G401 (cell line): ENCODE measurements at places on chromosomes 11 and 22. TPM values are rescaled to one million over a fixed set of nuclear protein-coding genes. Genes with fewer than 3 reads are reported as not detected.

Gene KRTAP5-7
- not detected in 2 replicates for total RNA-seq

- no peak for DNase-seq
Observed at GRCh38 chr22:50560034-50560433, 2.7 kb downstream of the SYCE3 start.

DNA sequence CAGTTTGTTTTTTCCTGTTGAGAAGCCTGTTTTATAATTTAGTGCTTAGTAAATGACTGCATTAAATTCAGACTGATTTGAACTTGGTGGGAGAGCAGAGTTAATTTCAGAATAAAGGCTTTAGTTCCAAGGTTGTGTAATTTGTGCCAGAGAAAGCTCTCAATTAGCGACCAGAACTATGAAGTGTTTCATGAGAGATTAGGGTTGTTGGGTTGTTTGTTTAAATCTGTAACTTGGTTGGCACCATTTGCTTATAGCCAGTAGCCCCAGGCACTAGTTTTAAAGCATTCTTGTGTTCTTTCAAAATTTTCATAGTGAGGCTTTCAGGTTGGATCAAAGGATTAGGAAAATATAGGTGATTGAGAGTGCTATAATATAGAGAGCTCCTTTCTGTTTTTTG lies 25.5 kb downstream of the UVRAG start:
- DNase-seq: no peak

Gene PYGM
- total RNA-seq: 8.6 and 11.6 TPM in 2 replicates

DNA sequence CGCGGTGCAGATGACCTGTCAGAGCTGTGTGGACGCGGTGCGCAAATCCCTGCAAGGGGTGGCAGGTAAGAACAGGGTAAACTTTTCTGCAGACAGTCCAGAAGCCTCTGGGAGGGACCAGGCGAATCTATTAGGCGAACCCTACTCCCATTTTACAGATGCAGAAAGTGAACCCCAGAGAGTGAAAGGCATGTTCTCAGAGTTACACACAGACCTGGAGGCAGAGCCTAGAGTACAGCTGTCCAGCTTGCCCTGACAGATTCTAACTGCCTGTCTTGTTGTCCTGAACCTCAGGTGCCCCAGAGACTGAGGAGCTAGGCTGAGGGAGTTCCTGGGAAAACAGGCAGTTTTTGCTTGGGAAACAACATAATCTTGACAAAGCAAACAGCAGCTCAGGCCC lies 665 bp downstream of the CCS start:
- DNase-seq: no peak

Gene HTR3B
- total RNA-seq: not detected in 2 replicates

DNA sequence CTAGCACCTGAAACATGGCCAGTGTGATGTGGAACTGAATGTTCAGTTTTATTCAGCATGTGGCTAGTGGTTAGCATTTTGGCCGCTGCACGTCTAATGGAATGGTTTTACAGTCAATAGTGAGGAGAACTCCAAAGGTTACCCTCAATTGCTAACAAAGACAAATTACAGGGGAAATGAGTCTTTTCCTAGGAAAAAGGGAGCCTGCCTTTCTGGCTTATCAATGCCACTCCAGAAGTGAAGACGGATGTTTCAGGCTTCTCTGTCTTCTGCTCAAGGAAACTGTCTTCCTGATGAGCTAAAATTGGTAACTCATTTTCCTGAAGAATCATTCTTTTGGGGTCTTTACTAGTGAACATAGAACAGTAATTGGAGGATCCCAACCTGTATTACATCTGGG lies 84.3 kb upstream of the CRTAM start:
- DNase-seq: no peak

DNA sequence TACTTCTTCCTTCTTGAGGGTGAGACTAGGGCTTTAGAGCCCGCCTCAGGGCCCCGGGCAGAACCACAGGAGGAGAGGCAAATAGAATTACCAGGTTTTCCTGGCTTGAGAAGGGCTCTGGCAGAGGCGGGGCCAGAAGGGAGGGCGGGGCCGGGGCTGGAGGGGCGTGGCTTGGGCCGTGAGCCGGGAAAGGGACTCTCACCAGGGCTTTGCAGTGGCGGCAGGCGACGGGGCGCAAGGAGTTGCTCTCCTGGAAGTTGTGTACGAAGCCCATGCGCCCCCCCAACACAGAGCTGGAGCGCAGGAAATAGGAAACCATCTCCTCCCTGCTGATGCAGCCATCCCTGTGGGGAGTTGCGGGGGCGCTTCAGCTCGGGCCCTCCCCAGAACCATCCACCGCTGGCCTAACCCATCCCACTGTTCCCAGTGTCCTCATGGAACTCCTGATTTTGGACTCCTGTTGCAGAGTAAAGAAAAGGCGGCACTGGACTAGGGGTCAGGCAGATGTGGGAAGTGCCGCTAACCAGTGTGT lies 6.9 kb upstream of the NRXN2 start:
- no peak for DNase-seq

- no peak for DNase-seq
Observed at GRCh38 chr11:12528487-12528886, 145.7 kb upstream of the TEAD1 start.
